Nucleus accumbens (tissue), 56 donors: ENCODE measurements at places on chromosomes 5 and 9.

GRCh38 chr5:107364443-107365319, 306.1 kb downstream of the EFNA5 start:
- DNase-seq: no peak

GRCh38 chr9:83296123-83296522, 233.2 kb upstream of the RASEF start:
- DNase-seq: no peak

DNA sequence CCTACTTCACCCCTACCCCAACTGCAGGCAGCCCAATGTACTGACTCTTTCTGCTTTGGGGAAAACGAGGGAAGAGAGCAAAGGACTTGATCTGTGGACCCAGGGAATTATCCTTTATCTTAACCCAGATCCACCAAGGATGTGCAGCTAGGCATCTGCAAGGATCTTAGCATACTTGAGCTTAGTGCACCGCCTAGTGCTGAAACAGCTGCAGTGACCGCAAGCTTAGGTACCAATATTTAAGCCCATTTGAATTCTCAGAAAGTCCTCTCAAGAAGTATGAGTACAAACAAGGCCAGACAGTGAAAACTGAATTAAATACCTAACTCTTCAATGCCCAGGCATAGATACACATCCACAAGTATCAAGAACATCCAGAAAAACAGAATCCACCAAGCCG, 576.7 kb upstream of the ADAMTS16 start:
- DNase-seq: no peak

DNA sequence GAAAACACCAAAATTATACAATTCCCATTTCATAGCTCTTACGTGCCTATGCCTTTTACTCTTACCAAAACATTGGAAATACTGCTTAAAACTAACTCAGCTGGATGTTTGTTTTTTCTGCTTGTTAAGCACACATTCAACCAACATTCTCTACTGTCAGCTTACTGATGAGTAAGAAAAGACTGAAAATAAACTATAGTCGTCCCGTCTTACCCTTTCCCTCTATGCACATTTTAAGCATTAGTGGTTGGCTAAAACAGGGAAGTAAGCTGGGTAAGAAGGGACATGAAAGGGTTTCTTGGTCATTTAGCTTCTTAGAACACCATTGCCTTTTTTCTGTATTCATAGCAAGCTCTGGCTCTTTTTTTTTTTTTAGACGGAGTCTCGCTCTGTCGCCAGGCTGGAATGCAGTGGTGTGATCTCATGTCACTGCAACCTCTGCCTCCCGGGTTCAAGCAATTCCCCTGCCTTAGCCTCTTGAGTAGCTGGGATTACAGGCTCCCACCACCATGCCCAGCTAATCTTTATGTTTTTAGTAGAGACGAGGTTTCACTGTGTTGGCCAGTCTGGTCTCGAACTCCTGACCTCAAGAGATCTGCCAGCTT, 232.1 kb upstream of the PCSK5 start:
- no peak for DNase-seq

GRCh38 chr9:4269872-4270271, 30.0 kb downstream of the GLIS3 start:
- DNase-seq: no peak

DNA sequence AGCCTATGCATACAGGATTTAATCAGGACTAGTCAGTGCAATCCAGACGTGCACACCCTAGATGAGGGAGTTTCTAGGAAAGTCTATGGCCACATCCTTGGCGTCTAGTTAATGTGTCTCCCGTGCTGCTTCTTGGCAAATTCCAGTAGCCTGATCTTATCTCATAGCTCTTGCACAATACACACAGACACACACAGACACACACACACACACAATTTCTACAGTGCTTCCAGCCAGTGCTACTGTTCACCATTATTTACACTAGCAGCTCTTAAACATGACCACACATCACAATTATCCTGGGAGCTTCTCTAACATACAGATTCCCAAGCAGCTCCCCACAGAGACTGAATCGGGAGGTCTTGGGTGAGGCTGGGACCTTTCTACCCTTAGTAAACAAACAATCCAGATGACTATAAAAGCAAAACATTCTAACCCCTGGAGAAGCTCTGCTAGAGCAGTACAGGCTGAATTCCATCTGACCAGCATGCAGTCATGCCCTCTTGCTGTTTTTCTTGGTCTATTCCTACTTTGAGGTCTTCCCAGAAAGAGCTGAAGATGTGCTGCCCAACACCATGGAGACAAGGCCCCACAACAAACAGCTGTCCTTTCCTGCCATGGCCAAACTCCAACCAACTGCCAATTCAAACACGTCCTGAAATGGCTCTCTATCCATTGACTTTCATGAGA, 236.6 kb downstream of the DEPDC1B start:
- DNase-seq: no peak

GRCh38 chr5:84623019-84623418, 238.3 kb upstream of the EDIL3 start:
- no peak for DNase-seq

DNA sequence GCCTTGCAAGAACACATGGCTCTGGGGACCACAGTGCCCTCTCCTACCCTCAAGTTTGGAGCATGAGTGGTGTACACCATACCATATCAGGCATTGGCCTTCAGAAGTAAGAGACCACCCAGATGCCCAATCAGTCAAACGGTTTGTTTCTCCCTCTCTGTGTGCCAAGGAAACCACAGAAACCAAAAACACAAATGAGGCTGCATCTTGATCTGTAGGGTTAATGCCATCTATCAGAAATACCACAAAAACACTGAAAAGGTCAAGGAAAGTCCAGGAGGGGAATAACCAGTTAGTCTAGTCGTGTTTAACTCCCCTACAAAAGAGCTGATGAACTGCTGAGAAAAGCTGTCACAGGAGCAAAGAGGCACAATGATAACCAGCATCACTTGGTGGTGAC, 78.4 kb downstream of the INSYN2B start:
- DNase-seq: no peak

- no peak for DNase-seq
These were observed 5.9 kb downstream of the ARSB start for GRCh38 chr5:78979117-78979742.

GRCh38 chr9:74985041-74985440, 32.3 kb upstream of the C9orf40 start:
- DNase-seq: no peak

DNA sequence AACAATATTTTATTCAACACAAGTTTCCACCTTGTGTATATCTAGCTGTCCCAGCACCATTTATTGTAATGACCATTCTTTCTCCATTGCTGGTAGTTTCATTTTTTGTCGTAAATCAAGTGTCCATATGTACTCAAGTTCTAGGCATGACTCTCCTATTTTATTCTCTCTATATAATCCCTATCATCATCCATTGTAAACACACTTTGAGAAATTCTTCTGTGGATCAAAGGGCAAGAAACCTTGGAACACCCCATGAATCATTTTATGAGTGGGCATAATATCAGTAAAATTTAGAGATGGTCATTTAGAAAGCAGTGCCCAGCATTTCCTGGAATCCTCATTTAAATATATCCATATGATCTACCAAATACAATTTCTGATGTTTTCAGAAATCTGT, 35.8 kb upstream of the SPATA31D4 start:
- no peak for DNase-seq

DNA sequence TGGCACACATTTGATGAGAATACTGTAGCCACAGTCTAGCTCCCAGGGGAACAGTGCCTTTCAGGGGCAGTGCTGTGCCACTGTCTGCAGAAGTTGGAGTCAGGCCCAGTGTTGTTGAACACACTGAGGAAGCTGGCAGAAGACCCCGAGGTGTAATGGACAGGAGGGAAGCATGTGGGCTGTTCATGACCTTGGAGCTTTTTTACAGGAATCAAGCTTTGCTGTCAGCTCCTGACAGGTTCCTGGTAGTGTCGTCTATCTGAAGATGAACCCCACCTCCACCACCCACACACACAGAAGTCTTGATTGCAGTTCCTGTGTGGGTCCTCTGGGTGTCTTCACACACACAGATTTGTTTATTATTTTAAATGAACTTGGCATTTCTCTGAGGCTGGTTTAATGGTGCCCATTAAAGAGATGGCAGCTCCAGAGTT, 40.3 kb upstream of the TNFAIP8 start:
- no peak for DNase-seq

DNA sequence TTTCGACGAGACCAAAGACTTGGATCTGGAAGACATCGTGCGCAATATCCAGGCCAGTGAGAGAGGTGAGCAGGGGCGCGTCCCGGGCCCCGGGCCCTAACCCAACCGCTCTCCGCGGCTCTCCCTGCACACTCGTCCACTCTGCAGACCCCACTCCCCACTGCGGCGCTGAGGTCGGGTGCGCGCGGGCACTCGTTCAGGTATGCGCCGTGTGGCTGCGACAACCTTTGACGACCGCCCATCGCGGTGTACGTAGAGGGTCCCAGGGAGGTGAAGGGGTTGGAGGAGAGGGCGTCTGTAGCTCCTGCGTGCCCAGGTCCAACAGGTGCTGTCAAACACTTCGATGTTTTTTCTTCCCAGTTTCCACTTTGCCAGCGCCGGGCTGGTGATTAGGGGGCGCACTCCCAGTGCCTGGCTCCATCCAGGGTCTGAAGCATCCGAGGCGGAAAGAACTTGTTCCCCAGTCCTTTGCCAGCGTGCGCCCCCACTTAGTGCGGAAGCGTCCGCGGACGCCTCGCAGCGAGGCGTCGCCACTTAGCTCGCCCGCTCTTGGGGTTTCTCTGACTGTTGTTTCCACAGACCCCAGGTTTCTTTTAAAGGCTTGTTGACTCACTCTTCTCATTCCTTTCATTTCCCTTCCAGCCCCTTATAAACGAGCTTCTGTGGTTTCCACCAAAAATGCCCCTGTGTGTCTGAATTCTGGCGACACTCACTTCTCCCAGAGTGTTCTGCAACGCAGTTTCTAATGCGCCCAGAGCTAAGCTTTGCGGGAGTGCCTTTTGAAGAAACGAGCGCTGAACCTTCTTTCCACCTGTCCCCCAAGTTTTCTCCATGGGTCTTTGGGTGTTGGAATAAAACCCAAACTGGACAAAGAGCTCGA, 1.6 kb downstream of the NPR3 start:
- no peak for DNase-seq

DNA sequence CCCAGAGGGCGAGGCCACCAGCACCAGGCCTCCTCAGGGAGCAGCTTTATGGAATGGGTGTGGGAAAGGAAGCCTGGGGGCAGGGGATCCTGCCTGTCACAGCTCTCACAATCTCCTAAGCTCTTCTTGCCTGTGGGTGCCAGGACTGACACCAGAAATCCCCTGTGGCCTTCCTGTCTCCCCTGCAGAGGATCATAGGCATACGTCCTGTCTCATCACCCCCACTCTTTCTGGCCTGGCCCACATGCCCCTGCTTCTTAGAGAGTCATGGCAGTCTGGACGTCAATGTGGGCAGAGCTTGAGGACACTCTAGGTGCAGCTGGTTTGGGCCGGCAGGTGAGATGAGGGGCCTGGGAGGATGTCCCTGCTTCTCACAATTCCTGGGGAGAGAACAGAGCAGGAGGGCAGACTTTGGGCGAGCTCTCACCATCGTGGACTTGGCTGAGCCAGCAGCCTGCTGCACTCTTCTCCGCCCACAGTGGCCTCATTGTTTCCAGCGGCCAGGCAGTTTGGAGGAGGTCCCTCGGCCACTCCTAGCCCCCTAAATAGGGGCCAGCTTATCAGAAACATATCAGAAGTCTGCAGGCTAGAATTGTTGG, 67.3 kb upstream of the ZFR start:
- DNase-seq: no peak
